ENCODE measurements at places on chromosomes 4 and X.

DNA sequence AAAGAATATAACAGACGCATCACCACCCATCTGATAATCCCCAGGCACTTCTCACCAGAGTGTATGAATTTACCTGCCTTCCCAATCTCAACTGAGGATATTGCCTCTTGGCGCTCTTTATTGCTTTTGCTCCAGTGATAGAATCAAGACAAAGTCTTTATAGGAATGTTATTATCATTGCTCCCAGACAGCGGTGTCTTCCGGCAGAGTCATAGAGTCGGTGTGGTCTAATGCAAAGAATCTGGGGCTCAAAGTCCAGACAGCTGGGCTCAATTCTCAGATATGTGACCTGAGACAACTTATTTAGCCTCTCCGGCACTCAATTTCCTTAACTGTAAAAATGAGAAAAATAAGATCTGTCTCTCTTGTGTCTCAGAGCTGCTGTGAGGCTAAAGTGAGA is 106.1 kb upstream of the PAK3 start:
- DNase-seq = no peak

- DNase-seq = no peak
Observed at GRCh38 chr4:15605537-15605936, 49.6 kb downstream of the FBXL5 start.

DNA sequence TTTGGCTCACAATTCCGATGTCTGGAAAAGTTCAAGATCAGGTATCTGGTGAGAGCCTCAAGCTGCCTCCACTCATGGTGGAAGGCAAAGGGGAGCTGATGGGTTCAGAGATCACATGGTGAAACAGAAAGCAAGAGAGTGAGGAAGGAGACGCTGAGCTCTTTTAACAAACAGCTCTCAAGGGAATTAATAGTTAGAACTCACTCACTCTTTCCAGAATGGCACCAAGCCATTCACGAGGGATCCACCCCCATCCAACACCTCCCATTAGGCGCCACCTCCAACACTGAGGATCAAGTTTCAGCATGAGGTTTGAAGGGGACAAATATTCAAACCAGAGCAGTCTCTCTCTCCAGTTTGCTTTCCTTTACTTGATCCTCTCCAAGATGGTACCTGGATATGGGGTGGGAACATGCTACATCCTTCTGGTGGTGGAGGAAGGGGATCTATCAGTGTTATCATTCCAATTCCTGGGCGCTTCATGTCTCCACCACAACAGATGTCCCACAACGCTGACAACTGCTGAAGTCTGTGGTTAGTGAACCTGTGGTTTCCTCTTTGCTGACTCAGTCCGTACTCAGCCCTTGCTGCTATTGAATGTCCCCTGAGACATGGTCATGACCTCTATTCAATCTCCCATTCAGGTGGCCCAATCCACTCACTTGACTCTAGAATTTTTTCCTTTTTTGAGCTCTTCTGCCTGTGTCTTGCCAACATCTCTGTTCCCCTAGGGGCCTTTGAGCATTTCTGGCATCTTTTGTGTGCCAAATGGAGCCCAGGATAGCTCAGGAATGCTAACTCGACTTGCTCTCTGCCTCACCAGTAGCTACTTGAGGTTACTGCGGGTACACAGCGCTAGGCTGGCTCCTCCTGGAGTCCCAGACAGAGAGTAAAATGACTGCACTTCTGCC is 395.2 kb downstream of the MID1IP1 start:
- DNase-seq = peak; percentile 75

DNA sequence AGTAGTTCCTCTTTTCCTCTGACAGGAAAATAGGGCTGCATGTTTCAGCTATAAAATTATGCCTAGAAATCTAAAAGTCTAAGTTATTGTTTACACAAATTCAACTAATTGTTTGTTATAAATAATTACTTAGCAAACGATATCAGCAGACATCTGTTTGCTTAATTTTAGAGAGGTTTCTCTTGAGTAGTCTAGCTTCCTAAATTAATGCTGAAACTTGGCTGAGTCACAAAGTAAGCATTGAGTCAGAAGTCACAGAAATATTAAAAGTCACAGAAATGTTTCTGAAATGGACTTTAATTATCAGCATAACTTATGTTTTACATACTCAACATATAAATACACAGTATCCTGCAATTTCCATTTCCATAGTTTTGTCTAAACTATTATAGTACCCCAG is 1044.0 kb downstream of the CCSER1 start:
- DNase-seq = no peak

GRCh38 chr4:94640151-94640550 is 117.6 kb upstream of the BMPR1B start:
- no peak for DNase-seq

DNA sequence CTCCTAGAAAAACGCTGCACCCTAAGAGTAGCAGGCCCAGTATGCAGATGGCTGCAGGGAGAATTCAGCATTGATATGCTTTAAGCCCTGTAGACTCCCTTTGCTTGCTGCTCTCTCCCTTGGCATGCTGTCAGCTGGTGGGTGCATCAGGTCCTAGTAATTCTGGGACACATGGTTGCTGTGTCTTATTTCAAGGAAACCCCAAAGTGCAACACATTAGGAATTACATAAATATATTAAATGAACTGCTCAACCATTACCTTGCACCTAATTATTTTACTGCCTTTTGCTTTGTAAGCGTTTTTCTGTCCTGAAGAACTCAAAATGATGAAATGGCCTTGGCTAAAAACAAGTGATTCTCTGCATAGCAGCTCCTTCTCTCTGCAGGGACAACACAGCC is 516.3 kb downstream of the ZIC3 start:
- DNase-seq = no peak

- no peak for DNase-seq
Observed at GRCh38 chr4:157010630-157011029, 39.0 kb upstream of the PDGFC start.

DNA sequence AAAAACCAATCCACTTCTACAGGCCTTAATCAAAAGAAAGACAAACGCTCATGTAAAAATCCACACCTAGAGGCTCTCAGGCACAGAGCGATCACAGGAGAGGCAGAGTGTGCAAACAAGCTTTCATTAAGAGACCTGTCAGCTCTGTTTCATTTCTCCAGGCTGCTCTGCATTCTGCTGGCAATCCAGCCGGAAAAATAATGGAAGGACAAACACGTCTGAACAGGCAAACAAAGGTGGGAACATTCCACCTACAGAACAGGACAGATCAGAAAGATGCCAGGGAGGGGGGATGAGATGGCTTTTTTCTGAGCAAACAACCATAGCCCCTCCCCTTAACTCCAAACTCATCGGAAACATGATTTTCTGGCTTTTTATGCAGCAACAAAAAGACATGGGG is 9.7 kb downstream of the SOD3 start:
- DNase-seq = no peak

GRCh38 chrX:36364262-36364661 is 444.7 kb downstream of the CFAP47 start:
- DNase-seq = no peak

DNA sequence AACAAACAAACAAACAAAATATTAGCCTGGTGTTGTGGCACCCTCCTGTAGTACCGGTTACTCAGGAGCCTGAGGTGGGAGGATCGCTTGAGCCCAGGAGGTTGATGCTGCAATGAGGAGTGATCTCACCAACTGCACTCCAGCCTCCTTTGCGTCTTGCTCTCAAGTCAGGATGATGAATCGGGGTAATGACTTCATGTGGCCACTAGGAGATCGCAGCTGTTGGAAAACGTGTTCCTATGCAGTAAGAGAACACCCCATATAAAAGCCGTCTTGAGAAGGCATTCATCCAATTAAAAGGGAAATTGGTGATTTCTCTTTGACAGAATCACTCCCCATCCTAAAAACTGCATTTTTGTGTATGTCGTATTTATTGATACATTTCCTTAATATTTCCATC is 6.9 kb downstream of the CCNB3 start:
- DNase-seq = no peak

- no peak for DNase-seq
Observed at GRCh38 chrX:10076765-10077164, 80.0 kb upstream of the CLCN4 start.

DNA sequence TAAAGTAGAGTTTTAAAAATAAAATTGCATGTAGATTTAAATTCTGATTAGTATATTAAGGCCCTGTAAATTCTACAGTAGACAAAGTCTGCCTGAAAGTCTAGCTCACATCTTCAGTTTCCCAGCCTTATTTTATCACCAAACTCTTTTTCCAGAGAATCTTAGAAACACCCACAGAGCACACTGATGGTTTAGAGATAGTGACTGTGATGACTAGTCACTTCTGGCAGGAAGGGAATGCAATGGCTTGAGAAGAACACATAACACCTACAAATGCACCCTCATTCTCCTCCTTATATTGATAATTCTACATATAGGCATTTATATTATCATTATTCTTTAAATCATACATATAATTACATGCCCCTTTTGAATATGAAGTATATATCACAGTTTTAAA is 232.9 kb downstream of the ARAP2 start:
- DNase-seq = no peak

- DNase-seq = no peak
Observed at GRCh38 chrX:46587753-46588171, 14.2 kb downstream of the CHST7 start.

- DNase-seq = no peak
Observed at GRCh38 chrX:16113978-16114565, 9.3 kb upstream of the GRPR start.

GRCh38 chr4:94621491-94622080 is 136.2 kb upstream of the BMPR1B start:
- no peak for DNase-seq

DNA sequence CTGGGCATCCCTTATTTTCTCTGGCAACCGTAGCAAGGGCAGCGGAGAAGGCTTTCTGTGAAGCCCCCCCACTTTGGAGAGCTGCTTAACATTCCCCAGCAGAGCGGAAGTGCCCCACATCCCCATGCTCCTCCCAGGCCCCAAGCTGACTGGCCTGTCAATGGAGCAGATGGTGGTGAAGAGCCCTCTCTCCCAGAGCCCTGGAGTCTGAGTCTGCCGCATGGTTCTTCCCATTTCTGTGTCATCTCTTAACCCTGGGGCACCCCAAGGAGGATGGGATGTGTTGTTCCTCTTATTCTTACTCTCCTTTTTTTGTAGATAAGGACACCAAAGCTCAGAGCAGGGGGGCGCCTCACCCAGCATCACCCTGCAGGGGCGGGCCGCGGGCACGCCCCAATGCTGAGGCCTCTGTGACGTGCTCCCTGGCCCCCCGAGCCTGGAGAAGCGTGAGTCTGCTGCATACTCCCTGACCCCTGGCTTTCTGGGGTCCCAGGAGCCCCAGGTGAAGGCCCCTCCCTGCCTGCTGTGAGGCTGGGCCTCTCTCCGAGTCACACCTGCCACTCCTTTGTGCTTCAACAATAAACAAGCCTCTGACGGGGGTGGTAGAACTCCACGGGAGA is 35.9 kb downstream of the ADRA2C start:
- DNase-seq = no peak

GRCh38 chrX:56788229-56788628 is 59.2 kb downstream of the NBDY start:
- peak; percentile 4 for DNase-seq

GRCh38 chr4:189267312-189267965 is 673.2 kb upstream of the FRG1 start:
- no peak for DNase-seq

DNA sequence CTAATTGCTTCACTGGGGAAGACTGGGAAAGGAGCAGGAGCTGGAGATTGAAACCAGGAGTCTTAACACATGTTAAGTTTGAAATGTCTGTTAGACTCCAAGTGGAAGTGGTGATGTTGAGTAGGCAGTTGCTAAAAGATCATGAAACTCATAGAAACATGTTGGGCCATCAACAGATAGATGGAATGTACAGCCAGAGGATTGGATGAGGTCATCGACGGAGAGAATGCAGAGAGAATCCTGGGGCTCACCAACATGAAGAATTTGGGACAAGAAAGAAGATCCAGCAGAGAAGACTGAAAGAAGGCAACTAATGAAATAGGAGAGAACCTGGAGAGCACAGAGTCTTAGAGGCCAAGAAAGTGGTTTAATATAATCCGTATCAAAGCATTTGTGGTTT is 19.4 kb upstream of the TSPAN5 start:
- no peak for DNase-seq

- no peak for DNase-seq
Observed at GRCh38 chr4:24809815-24810405, 14.5 kb downstream of the SOD3 start.

GRCh38 chr4:60938621-60939020 is 261.5 kb upstream of the ADGRL3 start:
- DNase-seq = no peak

- no peak for DNase-seq
Observed at GRCh38 chr4:101158134-101158482, 189.2 kb downstream of the PPP3CA start.

DNA sequence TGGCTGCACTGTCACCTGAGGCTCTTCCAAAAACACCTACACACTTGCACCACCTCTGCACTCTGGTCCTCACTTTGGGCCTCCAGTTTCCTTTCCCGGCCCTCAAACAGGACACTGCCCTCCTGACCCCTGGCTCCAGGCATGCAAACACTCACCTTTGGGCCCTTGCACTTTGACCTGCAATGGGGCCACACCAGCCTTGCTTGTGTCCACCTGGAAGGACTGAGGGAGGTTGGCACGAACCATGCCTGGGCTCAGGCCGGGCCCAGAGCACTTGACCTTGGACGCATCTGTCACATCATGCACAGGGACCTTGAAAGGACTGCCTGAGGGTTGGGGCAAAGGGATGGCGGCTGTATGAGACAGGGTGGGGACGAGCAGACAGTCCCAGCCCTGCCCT is 15.6 kb downstream of the FLNA start:
- no peak for DNase-seq

GRCh38 chr4:12178614-12179610 is 750.2 kb upstream of the HS3ST1 start:
- no peak for DNase-seq

DNA sequence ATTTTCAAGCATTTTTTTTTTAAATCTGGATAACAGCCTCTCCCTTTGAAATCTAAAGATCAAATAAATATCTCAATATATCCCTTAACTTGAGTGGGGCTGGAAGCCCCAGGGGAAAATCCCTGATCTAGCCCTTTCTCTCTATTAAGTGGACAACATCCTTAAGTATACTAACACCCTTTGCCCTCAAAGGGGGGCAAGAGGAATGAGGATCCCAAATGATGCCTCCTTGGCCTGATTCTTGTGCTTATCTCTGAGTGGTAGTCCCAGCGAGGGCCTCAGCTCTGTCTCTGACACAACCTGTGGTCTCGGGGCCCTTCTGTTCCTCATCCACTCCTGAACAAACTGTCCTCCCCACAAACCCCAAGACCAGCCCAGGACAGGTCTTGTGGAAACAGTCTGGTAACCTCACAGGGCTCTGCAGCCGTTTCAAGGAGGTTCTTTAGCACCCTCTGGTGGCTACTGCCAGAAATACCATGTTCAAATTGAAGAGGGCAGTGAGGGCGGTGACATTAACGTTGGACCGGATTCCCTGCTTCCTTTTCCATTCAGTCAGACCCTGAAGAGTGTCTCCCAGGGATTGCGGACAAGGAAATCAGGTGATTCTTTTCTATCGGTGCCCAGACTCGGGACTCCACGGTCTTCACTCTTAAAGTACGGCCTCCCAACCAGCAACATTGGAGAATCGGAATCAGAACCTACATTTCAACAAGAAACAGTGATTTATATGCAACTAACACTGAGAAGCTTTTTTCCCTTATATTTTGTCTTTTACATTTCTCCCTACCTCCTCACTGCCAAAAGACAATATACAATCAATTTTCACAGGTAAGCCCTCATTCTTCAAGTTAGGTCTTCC is 13.0 kb downstream of the CXCL13 start:
- peak; percentile 78 for DNase-seq

- no peak for DNase-seq
Observed at GRCh38 chrX:28756647-28757046, 169.4 kb downstream of the IL1RAPL1 start.

GRCh38 chr4:79294064-79294463 is 31.8 kb downstream of the NAA11 start:
- no peak for DNase-seq

- peak; percentile 81 for DNase-seq
Observed at GRCh38 chr4:109816082-109816442, 500 bp downstream of the GAR1 start.

Data from activated effector memory CD4-positive, alpha-beta T cell treated with anti-CD3 and anti-CD28 coated beads, Interleukin-2, amount 50 U/mL, for 16 hours (primary cell).